ENCODE measurements at places on chromosomes 7 and 10.
A peak's percentile ranks its signal among the peaks of the same experiment; 100 is the strongest.

DNA sequence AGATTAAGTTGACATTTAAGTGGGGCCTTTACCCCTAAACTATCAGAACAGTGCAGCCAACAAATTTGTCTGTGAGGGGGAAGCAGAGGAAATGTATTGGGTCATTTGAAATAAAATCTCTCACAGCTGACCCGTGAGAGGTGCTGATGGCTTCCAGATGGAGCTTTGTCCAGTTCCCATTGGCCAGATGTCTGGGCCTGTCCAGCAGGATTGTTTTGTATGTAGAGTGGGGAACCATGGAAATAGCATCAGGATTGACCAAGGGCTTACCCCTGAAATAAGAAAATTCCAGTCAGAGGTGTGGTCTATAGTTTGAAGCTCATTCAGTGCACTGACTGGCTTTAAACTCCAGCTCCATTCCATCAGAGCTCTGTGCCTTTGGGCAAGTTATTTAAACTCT, 50.6 kb downstream of the INHBA start:
- DNase-seq = no peak

- DNase-seq = no peak
Measured at GRCh38 chr7:105229641-105230040, 159.1 kb downstream of the SRPK2 start.

DNA sequence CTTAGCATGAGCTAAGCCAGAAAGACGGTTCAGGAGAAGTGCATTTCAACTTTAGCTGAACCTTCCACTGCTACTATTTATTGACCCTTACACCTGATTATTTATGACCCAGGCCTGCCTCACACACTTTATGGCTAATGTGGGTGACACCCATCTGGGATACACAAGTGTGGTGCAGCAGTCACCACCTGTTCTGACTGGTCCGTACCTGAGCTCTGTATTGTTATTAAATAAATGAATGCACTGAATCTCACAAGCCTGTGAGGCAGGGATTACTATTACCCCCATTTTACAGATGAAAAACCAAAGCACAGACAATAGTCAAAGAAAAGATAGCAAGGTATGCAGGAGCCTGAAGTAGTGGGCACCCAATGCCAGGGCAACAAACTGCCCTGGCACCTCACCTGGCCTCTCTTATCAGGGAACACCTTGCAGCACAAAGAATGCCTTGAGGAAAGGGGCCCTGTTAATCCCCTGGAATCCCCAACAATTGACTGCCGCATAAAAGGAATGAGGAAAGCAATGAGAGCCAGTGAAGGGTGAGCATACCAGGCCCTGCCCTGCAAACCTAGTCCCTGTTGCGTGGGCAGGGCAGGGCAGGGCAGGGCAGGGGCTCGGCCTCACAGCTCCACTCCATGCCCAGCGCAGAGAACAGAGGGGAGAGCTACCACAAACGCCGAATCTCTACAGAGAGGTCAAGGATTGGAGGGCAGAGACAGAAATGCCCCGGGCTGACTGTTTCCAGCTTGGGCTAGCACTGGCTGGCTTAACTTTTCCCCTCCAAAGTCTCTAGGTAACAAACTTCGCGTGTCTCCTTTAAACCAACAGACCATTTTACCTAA, 1.3 kb downstream of the ANXA11 start:
- no peak for DNase-seq

DNA sequence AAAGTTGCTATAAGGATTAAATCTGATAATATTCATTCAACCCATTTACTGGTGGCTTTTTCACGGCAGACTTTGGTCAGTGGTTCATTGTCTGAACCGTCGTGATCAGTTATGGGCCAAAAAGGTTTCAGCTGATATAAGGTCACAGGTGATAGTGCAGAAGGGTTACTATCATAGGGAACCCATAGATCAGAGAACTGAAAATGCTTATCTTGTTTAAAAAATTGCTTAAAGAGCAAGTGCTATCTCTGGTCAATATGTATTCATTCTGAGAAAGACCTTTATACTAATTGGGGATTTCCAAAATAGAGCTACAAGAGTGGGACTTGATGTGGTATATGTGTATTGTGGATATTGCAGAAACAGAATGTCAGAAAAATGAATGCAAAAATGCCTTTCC, 147.8 kb upstream of the SEMA3E start:
- no peak for DNase-seq

GRCh38 chr10:94035982-94036765, 42.4 kb downstream of the PLCE1 start:
- DNase-seq = no peak

- peak; percentile 27 for DNase-seq
Measured at GRCh38 chr10:35336921-35337823, 863 bp downstream of the CCNY start.

DNA sequence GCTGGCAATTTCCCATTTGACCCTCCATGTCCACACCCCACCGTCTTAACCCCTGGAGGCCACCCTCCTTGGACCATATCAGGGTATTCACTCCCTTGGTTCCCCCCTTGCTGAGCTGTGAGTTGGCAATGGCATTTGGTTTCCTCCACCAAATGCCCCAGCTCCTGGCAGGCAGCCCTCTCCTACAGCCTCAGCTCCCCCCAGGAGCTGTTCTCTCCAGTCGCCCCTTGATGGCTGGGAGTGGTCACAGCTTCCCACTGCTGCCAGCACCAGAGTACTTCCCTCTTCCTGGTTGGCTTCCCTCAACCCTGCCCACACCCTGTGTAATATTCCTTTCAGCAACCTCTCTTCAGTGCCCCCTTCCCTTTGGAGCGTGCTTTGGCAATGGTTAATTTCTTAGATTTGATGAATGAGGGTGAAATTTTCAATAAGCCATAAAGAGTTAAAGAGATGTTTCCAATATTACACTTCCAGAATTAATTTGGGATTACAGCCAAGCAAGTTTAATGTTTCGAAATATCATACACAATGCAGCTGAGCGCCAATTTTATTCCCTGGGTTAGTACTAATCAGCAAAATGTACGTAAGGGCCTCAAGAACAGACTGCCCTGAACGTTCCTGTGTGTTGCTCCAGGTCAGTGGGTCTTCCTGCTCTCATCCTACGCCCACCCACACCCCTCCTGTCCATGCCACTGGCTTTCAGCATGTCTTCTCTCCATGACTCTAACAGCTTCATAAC, 207.1 kb upstream of the NFE2L3 start:
- no peak for DNase-seq

DNA sequence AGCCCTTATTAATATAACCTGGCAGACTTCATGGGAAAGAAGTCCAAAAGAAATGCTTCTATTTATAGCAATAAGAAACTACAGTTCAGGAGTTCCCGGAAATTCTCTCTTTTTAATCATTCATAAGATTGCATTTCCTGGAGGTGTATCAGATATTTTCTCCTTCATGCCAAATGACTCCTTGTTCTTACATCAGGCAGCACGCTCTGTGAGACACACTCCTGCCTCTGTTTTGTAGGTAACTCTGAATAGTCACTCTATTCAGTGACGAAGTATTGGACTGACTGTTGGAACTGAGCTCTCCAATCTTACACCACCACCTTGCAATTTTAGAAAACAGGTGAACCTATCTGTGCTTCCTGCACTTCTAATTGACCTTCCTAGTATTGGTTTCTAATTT, 78.7 kb upstream of the MSRB2 start:
- DNase-seq = no peak

GRCh38 chr7:71511361-71511807, 379.4 kb downstream of the GALNT17 start:
- no peak for DNase-seq

DNA sequence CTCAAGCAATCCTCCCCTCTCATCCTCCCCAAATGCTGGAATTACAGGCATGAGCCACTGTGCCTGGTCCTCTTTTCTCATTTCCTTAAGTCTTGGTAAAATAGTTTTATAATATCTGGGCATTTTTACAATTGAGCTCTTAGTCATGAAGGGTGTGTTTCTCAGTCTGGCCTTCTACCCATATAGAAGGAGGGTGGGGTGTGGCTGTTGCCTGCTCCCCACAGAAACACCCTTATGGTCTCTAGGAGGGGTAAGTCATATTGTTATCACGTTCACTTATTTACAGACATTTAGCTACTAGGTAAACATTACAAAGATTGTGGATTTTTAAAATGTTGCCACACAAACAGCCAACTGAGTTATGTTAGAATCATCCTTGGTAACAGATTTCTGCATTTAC, 6.7 kb upstream of the OTUD1 start:
- DNase-seq = no peak

DNA sequence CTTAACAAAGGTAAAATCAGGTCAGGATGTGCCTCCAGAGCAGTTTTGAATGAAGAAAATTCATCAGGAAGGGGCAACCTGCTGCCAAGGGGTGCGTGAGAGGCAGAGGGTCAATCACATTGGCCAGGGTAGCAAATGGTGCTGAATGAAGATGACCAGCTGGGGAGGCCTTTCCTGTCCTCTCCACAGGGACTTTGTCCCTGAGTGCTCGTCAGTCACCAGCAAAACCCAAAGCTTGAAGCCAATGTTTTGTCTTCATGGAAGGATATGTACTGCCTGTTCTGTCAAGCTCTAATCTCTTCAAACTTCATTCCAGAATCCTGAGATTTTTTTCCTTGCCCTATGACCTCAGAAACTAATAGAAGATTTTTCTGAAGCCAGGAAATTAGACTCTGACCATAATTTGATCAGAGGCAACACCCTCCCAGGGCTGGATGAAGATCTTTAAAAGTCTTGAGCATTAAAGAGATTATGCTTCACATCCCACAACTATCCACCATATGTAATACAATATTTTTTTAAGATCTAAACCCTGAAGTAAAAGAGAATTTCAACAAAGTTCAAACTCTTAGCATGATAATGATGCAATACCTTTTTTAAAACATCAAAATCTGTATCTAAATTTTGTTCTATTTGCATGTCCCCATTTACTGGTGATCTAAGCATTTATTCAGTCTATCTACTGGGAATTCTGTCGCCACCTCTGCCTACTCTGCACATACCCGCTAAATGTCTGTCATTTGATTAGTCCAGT, 243.0 kb downstream of the SNX13 start:
- DNase-seq = no peak

- DNase-seq = no peak
Measured at GRCh38 chr7:96196676-96197075, 125.2 kb downstream of the SLC25A13 start.

DNA sequence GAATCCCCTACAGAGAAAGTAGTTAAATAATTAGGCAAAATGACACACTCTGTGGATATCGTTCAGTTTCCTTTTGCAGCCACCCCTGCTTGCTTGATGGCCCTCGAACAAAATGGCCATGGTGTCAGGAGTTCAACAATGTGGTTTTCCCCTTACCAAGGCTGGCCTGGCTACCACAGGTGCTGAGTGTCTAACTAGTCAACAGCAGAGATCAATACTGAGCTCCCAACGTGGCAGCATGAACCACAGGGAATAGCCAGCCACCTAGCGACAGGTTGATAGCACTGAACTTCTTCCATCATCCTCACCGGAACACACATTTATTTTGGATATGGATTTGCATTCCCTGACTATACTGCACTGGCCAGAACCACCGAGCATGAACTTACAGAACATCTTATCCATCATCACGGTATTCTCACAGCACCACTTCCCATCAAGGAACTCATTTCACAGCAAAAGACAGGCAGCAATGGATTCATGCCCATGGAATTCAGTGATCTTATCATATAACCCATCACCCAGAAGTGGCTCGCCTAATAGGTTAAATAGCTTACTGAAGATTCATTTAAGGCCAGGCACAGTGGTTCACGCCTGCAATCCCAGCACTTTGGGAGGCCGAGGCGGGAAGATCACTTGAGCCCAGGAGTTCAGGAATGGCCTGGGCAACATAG, 6.3 kb downstream of the C10orf67 start:
- DNase-seq = no peak
